ENCODE measurements at places on chromosomes 11 and 22.

GRCh38 chr11:61585115-61585514 is 4.2 kb upstream of the SYT7 start:
- no peak for DNase-seq

GRCh38 chr22:36405221-36405661 is 17.5 kb upstream of the MYH9 start:
- DNase-seq: no peak

DNA sequence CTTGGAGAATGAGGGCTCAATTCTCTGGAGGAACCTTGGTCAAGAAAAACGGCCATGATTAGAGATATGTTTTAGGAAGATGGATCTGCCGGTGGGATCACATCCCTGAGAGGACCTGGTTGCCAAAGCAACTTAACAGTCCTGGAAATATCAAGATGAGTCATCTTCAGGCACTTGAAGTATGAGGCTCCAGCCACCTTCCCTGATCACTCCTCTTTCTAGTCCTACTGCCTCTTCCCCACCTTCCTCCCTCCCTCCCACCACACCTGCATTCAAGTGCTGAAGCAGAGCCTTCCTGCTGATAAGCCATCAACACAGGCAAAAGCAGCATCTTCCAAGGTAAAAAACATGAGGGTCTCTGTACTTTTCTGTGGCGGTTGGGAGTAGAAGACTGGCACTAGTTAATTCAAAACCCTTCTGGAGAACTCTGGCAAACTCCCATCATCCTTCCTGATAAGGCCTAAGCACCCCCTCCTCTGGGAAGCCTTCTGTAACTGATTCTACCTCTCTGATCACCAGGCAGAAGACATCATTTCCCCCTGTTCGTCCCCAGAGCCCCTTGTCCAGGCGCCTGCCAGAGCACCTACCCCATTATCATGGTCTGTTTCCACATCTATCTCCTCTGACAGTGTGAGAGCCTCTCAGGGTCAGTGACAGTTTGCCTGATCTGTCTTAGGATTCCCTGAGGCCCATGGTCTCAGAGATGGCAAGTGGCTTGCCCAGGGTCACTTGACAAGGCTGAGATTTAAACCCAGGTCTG is 79.8 kb downstream of the CLPB start:
- no peak for DNase-seq

DNA sequence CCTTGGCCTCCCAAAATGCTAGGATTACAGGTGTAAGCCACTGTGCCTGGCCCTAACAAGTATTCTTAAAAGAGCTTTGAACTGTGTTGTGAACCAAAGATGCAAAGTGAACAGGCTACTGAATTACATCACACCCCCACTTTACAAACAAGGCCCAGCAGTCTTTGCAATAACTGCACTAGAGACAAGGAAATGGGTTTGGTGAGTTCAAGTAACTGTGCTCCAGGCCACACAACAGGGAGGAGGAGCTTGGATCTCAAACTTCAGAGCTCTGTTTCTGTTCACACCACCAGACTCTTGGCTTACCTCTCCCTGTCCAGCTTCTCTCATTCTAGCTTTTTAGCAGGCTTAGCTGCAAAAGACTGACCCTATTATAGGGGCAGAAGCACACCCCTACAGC is 30.4 kb upstream of the RASL10A start:
- DNase-seq: no peak

DNA sequence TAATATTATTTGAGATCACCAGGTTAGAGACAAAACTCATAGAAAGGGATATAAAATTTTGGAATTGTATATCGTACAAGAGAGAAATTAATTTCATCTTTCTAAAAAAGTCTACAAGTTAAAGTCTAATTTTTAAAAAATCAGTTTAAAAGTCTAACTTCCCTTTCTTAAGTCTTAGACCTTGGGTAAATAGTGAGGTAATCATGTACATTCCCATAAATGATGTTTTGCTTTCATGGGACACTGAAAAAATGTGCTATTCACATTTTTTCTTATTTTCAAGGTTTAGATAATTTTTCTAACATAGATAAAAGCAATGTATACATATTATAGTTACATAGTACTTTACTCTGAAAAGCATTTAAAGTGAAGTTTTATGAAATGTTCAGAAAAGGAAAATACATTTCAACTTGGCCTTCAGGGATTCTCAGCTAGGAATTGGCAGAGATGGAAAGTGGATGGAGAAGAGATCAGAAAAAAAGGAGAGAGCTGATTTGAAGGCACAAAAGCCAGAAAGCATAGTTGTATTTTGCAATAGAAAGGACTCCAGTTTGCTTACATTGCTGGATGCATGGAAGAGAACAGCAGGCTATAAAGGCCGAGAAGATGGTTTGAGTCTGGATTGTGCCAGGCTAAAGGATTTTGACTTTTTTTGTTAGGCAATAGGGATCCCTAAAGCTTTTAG is 194.0 kb downstream of the CASP12 start:
- DNase-seq: no peak

GRCh38 chr11:115179636-115180035 is 324.6 kb downstream of the CADM1 start:
- no peak for DNase-seq

DNA sequence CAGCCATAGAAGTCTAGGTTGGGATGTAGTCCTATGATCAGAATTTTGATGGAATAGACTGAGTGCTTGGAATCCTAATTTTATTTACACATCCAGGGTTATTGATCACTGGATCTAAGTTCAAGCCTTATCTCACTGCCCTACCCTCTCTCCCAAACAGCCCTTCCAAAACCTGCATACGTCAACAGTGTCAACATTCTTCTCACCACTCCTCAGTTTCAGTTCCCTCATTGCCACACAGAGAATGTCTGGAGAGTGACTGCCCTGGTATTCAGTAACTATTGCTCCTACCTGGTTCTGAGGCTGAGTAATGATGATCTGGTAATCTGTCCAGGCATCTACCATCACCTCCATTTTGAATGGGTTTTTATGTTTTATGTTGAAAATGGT is 60.0 kb downstream of the GLYATL1 start:
- no peak for DNase-seq

GRCh38 chr22:17705951-17706900 is 67.7 kb downstream of the BCL2L13 start:
- peak; percentile 43 for DNase-seq

DNA sequence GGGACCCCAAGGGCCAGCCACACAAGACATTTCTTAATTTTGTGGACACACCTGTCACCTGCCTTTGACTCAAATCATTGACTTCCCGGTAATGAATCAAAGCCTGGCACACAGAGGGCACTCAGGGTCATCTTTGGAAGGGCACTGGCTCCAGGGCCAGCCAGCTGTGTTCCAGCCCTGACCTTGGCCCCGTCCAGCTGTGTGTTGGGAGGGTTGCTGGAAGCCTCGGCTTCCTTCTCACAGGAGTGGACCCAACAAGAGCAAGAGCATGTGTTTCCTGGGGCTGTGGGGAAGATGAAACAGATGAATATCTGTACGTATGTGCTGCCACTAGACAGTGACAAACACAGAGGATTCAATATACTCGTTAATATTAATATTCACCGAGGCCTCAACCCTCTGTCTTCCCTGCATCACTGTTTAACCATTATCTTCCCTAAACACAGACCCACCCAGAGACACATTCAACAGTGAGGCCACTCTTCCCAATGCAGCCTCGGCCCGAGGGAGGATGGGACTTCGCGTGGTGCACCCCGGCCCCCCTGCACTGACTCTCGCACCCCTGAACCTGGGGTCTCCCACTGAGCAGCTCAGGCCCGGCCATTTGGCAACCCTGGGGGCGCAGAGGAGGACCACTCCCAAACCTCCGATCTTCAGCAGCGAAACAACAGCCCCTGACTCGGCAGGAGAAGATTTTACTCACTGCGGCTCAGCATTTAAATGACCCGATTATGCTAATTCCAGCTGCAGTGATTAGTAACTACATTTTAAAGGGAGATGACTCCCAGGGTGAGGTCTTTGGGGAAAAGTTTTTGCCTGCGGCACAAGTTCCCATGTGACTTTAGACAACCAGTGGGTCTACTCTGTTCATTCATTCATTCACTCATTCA is 45.7 kb downstream of the PHF21B start:
- DNase-seq: no peak

- DNase-seq: no peak
These were observed 200.1 kb upstream of the POU2AF2 start for GRCh38 chr11:111045407-111045803.

DNA sequence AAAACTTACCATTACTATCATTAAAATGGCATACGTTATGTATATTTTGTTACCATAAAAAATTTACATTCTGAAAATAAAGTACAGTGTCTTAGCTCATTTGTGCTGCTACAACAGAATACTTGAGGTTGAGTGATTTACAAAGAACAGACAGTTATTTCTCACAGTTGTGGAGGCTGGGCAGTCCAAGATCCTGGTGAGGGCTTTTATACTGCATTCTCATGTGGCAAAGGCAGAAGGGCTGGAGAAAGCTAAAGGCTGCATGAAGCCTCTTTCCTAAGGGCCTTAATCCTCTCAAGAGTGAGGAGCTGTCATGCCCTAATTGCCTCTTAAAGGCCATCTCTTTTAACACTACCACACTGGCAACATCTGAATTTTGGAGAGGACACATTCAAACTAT is 13.3 kb downstream of the GGTLC2 start:
- DNase-seq: no peak

DNA sequence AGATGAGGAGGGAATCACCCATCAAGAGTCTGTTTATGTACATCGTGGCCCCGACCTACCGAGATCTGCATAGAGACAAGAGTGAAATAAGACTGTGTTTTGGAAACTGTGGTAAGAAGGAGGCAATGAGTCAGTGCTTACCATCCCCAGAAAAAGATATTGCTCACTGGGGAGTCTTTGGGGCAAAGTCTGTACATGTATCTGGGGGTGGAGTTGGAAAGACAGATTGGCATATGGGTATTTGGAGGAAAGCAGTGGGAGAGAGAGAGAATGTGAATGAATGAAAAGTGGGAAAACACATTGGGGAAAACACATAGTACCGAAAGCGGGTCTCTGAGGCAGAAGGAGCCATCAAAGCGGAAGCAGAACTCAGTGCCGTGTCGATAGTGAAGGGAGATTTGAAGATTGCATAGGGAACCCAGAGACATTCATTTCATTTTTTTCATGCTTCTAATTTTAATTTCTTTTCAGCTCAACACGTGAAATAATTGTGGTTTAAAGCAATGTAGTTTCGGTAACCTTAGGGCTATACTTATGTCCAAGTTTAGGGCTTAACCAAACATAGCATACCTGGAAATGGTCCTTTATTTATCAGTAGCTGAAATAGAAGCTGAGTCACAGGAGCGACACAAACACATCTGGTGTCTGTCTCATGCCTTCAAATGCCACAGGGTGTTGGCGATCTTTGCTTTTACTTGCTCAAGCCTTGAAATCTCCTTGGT is 98.6 kb upstream of the CD44 start:
- DNase-seq: peak; percentile 48

DNA sequence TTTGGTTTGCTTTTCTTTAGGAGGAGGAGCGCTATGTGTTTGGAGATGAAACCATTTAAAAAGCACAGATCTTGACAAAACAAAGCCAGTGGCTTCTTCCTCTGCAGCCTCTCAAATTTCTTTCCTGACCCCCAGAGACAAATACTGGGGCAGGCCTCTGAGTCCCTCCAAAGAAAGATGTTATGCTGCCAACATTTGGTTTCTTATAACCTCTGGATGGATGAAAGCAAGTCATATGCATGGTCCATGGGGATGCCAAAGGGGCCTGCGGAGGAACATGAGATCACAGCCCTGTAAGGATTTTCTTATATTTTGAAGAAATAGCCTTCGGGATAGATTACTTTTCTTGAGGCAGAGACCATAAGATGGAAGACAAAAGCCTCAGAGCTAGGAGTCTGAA is 179.1 kb downstream of the TENM4 start:
- DNase-seq: no peak

Measured in stimulated activated naive CD8-positive, alpha-beta T cell treated with anti-CD3 and anti-CD28 coated beads, Interleukin-15, Interleukin-2, amounts not matched to agents 100 U/mL and 50 U/mL, for 24 hours (primary cell).